Activated naive CD4-positive, alpha-beta T cell treated with anti-CD3 and anti-CD28 coated beads, Interleukin-2, amount 50 U/mL, for 72 hours (primary cell): ENCODE measurements at places on chromosomes 2 and 18. TPM values are rescaled to one million over a fixed set of nuclear protein-coding genes. Genes with fewer than 3 reads are reported as not detected.

The PTPRN gene
- total RNA-seq: 0.09 TPM

The PARD3B gene
- 0.09 TPM for total RNA-seq

The DOCK10 gene
- total RNA-seq: 173 TPM

The HNRNPA3 gene
- 259 TPM for total RNA-seq

The ARHGAP25 gene
- total RNA-seq: 43.0 TPM

The MYL12A gene
- 485 TPM for total RNA-seq

The SULT1C2 gene
- total RNA-seq: not detected

The SERPINB2 gene
- not detected for total RNA-seq

The DNAJC10 gene
- total RNA-seq: 36.9 TPM

The GPATCH11 gene
- 9.4 TPM for total RNA-seq
